Activated CD4-positive, alpha-beta T cell treated with anti-CD3 and anti-CD28 coated beads, Interleukin-2, amount 10 ng/mL, durations not matched to agents 24 days and 14 days (primary cell): ENCODE measurements at places on chromosomes 11 and 22. TPM values are rescaled to one million over a fixed set of nuclear protein-coding genes. Genes with fewer than 3 reads are reported as not detected.

GRCh38 chr11:1048375-1049070 is 12.0 kb upstream of the MUC6 start:
- DNase-seq = no peak

GRCh38 chr11:68837583-68838571 is 3.8 kb downstream of the CPT1A start:
- DNase-seq = no peak

CCDC87 gene
- total RNA-seq = 0.19 and 0.21 TPM in 2 replicates

GRCh38 chr11:93917673-93918072 is 67.3 kb upstream of the VSTM5 start:
- DNase-seq = no peak

GRCh38 chr11:17719028-17719937 is at the start of gene MYOD1:
Gene MYOD1, plus strand, starts transcription at chr11:17719571. Its CDS starts 212 bp downstream, at chr11:17719783.
- no peak for DNase-seq

ELMOD1 gene
- total RNA-seq = not detected in 2 replicates

DNA sequence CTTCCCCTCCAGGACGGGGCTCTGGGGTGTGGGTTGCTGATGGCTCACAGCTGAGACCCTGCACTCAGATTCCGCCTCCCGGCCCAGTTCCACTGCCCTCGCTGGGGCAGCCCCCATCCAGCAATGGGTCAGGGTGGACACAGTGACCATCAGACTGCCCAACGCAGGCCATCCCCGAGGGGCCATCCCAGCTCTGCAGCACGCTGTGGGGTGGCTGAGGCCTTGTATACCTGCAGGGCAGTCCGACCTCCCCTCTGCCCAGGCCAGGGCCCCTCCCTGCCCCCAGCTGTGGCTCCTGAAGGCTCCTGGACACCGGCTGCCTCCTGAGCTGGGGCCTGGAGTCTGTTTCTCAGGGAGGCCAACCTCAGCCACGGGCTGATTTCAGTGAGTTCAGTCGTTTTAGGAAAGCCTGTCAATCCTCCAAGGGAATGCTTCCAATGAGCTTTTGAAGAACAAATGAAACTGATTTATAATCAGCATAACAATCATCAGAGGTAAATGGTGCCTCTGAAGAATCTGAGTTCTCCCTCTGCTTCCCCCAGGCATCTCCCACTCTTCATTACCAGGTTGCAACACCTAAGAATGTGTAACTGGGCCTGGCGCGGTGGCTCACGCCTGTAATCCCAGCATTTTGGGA is 95.1 kb downstream of the CELSR1 start:
- no peak for DNase-seq
